Left kidney (tissue), 8 donors: ENCODE measurements at places on chromosomes 1 and 21. TPM values are rescaled to one million over a fixed set of nuclear protein-coding genes. Genes with fewer than 3 reads are reported as not detected.

Gene AKNAD1
- polyA plus RNA-seq = not detected

Gene DAP3
- 153 TPM for polyA plus RNA-seq

Gene PSEN2
- 18.0 TPM for polyA plus RNA-seq

Gene SHE
- polyA plus RNA-seq = 9.8 TPM

Gene OR6K3
- 0.10 TPM for polyA plus RNA-seq

Gene AIRE
- polyA plus RNA-seq = 0.42 TPM

Gene AHDC1
- polyA plus RNA-seq = 43.2 TPM

Gene LCE1C
- polyA plus RNA-seq = not detected

Gene SPRR2E
- polyA plus RNA-seq = not detected

Gene POU3F1
- 0.63 TPM for polyA plus RNA-seq

Gene FCRLB
- 4.4 TPM for polyA plus RNA-seq
